ENCODE measurements at places on chromosomes 7 and 10.

- DNase-seq = no peak
Measured at GRCh38 chr7:157009778-157010587, 480 bp downstream of the MNX1 start.

DNA sequence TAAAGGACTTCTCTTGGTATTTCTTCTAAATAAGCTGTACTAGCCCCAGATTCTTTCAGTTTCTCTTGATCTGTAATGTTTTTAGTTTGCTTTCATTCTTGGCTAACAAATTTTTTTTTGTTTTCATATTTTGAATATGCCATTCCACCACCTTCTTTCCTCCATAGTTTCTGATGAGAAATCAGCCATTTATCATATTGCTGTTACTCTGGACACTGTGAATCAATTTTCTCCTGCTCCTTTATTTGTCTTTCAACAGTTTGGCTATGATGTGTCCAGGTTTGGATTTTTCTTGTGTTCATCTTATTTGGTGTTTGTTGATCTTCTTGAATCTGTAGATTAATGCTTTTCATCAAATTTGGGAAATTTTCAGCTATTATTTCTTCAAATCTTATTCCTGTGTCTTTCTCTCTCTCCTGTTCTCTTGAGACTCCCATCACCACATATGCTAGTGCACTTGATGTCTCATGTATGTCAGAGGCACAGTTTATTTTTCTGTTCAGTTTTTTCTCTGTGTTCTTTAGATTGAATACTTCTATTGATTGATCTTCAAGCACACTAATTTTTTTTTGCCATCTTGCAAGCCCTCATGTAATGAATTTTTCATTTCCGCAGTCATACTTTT lies 15.0 kb downstream of the ELFN1 start:
- DNase-seq = no peak

DNA sequence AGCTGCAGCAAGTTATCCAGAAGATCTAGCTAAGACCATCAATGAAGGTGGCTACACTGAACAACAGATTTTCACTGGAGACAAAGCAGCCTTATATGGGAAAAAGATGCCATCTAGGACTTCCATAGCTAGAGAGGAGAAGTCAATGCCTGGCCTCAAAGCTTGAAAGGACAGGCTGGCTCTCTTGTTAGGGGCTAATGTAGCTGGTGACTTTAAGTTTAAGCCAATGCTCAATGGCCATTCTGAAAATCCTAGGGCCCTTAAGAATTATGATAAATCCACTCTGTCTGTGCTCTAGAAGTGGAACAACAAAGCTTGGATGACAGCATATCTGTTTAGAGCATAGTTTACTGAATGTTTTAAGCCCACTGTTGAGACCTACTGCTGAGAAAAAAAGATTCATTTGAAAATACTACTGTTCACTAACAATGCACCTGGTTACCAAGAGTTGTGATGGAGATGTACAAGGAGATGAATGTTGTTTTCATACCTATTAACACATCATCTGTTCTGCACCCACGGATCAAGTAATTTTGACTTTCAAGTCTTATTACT lies 13.6 kb upstream of the ADAMTS14 start:
- no peak for DNase-seq

- no peak for DNase-seq
Measured at GRCh38 chr10:109982123-109982522, 25.7 kb upstream of the ADD3 start.

Measured in GM03348 (cell line).